ENCODE measurements at places on chromosomes 1 and 21.

- DNase-seq, result no peak
These were observed 324.4 kb downstream of the KCTD3 start for GRCh38 chr1:215891266-215892057.

DNA sequence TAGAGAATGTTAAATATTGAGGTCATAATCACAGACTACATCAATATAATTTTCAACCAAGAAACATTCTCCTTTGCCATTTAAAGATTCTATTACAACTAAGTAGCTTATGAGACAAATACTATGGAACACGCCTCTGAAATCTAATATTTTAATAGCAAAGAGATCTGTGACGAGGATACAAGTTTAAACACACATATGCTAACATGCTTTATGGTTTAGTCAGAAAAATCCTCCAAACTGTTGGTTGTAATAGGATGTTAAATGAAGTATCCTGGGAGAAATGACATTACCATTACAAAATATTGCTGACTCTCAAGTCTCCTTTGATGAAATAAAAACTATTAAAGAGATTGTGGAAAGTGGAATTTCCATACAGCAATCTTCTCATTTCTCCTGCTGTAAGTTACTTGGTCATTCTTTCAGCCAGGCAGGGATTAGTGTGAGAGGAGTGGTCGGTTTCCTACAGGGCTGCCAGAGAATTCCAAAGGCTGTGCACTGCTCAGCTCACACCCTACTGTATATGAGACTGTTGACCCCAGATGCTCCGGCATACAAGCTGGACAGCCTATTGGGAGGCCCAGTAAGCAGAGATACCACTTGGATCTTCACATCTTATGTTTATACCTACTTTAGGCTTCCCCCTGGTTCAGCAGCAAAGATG is 26.6 kb downstream of the SCYL3 start:
- DNase-seq, result no peak

- no peak for DNase-seq
These were observed 659.9 kb upstream of the RGS18 start for GRCh38 chr1:191498318-191498717.

GRCh38 chr1:166840309-166841274 is 1.3 kb downstream of the POGK start:
- DNase-seq, result no peak

GRCh38 chr1:164602480-164603093 is 43.6 kb downstream of the PBX1 start:
- no peak for DNase-seq

- no peak for DNase-seq
These were observed 716 bp downstream of the INAVA start for GRCh38 chr1:200895443-200895789.

GRCh38 chr1:17561561-17561985 is 22.1 kb downstream of the ARHGEF10L start:
- no peak for DNase-seq

GRCh38 chr1:209552406-209553264 is 30.9 kb upstream of the CAMK1G start:
- no peak for DNase-seq

DNA sequence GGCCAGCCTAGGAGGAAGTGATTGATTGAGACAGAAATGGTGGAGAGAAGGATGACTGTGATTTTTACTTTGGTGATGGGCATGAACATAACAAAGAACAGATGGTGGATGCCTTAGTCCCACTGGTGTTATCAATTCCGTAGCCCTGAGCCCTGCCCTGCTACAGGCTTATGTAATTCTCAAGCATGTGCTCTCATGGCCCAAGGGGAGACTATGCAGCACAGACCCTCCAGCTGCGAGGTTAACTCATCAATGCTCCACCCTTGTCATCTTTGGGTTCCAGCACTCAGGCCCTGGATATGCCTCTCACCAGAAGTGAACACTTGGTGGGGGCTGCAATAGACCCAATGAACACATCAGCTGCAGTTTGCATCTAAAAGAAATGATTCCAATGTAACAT is 62.7 kb upstream of the LRRC8D start:
- DNase-seq, result no peak

GRCh38 chr1:63922848-63923247 is 149.0 kb downstream of the ROR1 start:
- no peak for DNase-seq

- DNase-seq, result no peak
These were observed 32.9 kb downstream of the FAM78B start for GRCh38 chr1:166133857-166134256.

DNA sequence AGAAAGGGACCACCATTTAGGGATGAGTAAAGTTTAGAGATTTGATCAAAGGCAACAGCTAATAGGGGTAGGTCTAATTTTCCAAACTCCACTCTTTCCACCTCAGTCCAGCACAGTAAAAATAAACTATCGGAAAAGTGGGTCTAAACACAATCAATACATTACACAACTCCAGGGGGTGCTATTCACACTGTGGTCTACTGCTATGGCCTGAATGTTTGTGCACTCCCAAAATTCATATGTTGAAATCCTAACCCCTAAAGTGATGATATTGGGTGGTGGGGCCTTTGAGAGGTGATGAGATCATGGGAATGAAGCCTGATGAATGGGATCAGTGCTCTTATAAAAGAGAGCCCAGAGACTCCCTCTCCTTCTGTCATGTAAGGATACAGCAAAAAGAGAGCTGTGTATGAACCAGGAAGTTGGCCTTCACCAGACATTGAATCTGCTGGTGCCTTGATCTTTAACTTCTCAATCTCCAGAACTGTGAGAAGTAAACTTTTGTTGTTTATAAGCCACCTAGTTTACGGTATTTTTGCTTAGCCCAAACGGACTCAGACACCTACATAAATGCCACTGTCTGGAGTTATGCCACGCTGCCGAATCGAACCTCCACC is 193.9 kb downstream of the OMA1 start:
- DNase-seq, result no peak
